Panc1 (cell line): ENCODE measurements at places on chromosomes 16 and 17. TPM values are rescaled to one million over a fixed set of nuclear protein-coding genes. Genes with fewer than 3 reads are reported as not detected.

GNGT2 gene
- total RNA-seq: not detected

NRN1L gene
- 1.1 TPM for total RNA-seq

DNA sequence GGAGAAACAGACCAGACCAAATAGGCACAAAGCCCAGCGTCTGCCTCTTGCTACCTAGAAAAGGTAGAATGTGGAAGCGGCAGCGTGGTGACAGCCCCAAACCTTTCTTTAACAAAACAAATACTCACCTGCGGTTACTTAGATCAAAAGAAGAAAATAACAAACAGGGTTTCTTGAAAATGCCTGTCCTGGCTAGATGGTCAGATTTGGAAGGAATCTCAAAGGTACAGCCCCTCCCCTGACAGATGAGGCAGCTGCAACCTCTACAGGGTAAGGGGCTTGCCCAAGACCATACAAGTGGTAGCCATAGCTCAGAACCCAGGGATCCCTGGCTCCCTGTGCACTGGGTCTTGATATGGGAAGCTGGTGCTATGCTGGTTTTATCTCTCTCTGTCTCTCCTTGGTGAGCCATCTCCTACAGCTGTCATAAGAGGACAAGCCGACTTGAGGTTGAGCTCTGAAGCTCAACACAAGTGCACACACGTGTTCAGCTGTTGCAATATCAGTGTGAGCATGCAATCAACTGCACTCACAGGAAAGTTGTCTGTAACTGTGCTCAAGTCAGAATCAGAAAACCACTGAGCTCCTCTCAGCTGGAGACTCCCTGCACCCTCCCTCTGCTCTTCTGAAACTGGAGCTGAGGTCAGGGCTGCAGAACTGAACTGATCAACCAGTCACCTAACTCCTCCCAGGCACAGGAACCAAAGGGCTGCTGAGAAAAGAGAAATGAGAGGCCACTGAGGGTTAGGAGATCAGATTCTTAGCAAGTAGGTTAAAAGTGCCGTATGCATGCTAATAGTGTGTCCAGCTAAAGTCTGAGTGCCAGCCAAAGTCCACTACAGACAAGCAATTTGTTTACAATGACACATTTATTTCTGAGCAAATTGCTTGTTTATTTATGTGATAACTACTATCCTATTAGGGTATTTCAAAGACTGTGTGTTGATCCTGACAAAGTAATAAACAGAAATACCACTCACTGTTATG lies 6.1 kb upstream of the RNF157 start:
- DNase-seq: no peak

C1QTNF1 gene
- total RNA-seq: 1.5 TPM

CNTNAP4 gene
- not detected for total RNA-seq

HOXB5 gene
- total RNA-seq: 67.2 TPM

DNA sequence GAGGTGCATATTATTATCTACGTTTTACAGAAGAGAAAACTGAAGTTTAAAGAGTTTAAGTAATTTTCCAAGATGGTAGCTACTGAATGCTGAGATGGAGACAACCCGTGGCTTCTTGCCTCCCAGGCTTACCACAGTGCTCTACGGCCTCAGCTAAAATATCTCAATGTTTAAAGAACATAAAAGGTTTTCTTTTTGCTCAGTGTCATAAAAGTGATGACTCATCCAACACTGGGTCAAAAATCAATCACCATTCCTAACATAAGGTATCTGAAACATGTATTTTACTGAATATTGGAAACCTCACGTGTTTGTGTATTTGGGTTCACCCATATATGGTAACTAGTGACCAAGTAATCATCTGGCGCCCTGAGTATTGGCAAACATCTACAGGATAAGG lies 18.4 kb downstream of the ABCA9 start:
- no peak for DNase-seq

CES1 gene
- 27.5 TPM for total RNA-seq

DNA sequence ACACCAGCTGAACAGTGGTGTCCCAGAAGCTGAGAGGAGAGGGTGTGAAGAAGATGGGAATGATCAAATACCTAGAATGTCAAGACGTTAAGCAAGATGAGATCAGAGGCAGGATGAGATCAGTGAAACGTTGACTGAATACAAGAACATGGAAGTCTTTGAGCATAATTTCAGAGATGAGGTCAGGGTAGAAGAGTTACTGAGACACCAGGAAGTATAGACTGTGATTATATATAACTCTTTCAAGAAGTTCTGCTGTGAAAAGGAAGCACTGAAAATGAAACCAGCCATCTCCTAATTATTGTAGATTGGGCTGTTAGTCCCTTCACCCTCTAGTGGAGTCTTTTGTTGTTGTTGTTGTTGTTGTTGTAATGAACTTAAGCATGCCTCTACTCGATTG lies 9.1 kb downstream of the SHCBP1 start:
- DNase-seq: no peak

ASGR2 gene
- 0.21 TPM for total RNA-seq

FLYWCH1 gene
- total RNA-seq: 67.9 TPM

REXO5 gene
- 13.6 TPM for total RNA-seq

DNA sequence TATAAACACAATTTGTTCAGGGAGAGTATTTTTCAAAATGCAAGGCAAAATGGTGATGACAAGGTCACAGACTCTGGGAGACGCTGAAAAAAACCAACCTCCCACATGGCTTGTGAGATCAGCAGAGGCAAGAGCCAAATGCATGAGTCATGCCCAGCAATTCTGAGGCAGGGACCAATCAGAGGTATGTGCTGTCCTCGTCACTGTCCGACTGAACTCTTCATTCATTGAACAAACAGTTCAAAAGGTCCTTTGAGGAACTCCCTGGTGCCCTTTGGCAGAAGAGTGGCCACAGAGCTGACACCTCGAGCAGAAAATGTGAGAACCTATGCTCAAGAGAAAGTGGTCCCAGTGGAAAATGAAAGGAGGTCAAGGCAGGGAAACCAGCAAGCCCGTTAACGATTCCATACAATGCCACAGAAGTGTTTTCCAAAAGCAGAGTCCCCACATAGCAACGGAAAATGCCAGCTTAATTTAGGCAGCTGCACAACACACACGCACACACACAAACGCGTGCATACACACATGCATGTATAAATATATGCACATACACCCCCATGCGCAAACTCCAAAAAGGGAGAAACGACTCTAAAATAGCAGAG lies 50.9 kb downstream of the CDH11 start:
- peak; percentile 10 for DNase-seq

GRCh38 chr16:13130586-13130985 lies 229.2 kb downstream of the SHISA9 start:
- DNase-seq: no peak

DNA sequence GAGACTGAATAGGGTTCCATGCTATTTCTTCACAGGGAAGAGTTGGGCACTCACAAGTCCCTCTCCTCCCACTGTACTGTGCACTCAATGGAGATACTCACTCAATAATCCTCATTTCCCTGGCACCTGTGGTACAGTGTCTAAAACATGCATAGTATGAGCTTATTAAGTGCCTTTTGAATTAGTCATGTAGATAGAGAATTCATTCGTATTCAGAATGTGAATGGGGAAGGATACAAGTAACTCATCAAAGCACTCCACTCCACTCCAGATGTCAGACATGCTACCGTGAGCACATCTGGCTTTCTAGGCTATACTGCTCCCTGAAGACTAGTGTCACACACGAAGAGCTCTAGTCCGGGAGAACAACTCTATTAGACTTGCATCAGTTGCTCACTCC lies 6.3 kb downstream of the C17orf75 start:
- no peak for DNase-seq

GRCh38 chr16:71303938-71304337 lies 14.7 kb upstream of the CMTR2 start:
- DNase-seq: no peak

ABCA9 gene
- 0.05 TPM for total RNA-seq

GRCh38 chr17:50550661-50551432 lies 3.9 kb downstream of the SPATA20 start:
- DNase-seq: no peak

FNDC8 gene
- not detected for total RNA-seq

DNA sequence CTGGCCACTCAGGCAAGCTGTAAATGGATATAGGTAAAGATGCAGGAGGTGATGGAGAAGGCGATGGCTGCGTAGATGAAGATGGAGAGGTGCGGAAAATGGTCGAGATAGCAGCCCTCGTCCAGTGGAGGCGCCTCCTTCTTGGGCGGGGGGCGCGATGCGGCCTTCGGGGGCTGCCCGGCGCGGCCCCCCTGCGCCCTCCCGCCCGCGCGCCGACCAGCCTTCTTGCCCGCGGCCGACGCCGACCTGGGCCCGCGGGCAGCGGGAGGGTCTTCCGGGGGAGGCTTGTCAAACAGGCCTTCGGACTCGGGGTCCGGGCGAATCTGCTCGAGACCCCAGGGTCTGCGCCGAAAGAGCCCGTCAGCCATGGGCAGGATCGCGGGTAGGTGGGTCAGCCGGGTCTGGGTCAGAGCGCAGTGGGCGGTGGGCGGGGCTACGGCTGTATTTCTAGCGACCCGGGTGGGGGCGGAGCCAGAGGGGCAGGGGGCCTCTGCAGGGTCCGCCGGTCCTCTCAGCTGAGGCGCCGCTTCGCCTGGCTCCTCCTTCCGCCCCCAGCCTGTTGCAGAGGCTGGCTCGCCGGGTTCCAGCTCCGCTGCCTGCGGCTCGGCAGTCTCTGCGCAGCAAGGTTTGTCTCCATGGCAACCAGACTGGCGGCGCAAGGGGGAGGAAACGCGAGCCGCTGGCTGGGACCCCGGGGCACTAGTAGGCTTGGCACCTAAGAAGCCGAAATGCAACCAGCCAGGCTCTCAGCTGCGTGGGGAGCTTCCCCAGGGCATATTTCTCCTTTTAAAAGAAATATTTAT lies 14.4 kb downstream of the MIS12 start:
- DNase-seq: no peak

OTOP2 gene
- total RNA-seq: not detected

DNA sequence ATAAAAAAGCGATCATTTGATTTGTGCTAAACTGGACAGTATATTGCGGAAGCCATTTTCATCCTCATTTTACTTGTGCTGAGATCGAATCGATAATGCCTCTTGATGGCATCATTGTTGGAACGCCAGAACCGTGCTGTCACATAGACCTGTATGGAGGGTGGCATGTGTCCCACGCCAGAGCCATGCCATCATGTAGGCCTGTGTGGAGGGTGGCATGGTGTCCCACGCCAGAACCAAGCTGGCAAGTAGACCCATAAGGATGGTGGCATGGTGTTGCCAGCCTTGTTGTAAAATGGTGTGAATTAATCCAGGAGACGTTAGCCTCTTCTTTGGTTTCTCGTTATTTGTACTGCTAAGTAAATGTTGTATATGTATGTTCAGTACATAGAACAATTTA lies 222.7 kb upstream of the CHMP6 start:
- no peak for DNase-seq

ADAP2 gene
- total RNA-seq: 2.4 TPM

DNA sequence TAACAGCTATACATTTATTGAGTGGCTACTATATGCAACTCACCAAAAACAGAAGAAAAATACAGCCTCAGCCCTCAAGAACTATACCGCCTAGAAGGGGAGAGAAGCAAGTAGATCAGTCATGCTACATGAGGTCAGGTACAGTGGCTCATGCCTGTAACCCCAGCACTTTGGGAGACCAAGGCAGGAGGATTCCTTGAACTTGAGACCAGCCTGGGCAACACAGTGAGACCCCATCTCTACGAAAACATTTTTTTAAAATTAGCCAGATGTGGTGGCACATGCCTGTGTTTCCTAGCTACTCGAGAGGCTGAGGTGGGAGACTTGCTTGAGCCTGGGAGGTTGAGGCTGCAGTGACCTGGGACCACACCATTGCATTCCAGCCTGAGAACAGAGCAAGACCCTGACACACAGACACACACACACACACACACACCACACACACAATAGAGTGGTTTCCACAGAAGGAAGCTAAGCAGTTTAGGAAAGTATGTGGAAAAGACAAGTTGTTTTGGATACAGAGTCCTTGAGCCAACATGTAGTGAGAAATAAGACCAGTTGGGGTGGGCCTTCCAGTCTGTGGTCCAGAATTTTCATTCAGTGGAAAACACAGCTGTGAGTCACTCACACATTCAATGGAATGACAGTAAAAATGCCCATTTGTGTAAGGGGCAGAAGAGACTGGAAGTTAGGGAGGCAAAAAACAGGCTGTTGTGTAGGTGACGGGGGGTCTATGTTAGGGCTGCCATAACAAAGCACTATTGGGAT lies 10.7 kb upstream of the SNTB2 start:
- DNase-seq: no peak

DNA sequence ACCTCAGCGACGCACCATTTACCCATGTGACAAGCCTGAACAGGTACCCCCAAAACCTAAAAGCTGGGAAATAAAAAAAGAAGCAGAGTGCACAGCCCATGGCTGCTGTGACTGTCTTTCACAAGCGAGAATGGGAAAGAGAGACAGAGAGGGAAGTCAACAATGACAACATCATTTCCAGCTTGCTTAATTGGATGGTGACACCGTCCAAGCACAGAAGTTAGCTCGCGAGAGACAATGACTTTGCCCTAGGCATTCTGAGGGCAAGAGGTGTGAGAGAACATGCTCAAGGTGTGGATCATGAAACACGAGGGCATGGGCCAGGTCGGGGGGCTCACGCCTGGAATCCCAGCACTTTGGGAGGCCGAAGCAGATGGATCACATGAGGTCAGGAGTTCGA lies 19.3 kb upstream of the NSMCE1 start:
- DNase-seq: no peak

- DNase-seq: no peak
These were observed 611 bp upstream of the ANKRD40 start for GRCh38 chr17:50708050-50709000.

GPRC5C gene
- total RNA-seq: 57.1 TPM

CDR2L gene
- total RNA-seq: 32.0 TPM

DNA sequence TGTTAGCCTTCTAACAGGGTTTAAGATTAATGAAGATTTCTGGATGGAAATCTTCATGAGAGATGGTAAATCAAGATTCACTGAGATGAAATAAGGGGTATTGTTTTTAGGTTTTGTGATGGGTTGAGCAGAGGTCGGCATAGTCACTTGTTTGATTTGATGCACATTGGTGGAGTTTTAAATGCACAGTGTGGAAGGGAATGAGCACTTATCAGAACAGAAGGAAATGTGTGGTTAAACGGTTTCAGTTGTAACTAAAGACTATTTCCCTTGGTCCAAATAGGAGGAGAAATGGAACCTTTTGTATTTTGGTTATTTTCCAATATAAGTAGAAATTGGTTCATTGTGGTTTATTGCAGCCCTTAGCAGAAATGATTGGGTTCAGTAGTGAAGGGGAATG lies 34.1 kb downstream of the CBFB start:
- no peak for DNase-seq

DNA sequence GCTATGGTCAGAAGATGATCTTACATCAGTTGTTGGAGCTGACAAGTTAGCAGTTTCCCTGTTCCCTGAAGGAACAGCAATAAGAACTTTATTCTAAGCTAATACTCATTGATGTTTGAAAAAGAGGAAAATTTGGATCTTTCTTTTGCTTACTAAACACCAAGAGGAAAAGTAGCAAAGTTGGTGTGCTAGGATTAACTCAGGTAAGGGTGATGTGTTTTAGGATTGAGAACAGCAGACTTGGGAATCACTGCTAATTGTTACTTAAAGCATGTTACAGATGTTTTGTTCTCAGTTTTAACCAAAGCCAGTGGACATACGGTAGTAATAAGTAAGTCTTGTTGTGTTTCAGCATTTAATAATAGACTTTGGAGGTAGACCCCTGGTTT lies 3.7 kb downstream of the SETD6 start:
- no peak for DNase-seq
